ENCODE measurements at places on chromosomes 16 and 17.

- DNase-seq, result no peak
Measured at GRCh38 chr17:67388986-67389385, 11.9 kb downstream of the PITPNC1 start.

- no peak for DNase-seq
Measured at GRCh38 chr17:41520821-41521521, 2.3 kb upstream of the KRT15 start.

DNA sequence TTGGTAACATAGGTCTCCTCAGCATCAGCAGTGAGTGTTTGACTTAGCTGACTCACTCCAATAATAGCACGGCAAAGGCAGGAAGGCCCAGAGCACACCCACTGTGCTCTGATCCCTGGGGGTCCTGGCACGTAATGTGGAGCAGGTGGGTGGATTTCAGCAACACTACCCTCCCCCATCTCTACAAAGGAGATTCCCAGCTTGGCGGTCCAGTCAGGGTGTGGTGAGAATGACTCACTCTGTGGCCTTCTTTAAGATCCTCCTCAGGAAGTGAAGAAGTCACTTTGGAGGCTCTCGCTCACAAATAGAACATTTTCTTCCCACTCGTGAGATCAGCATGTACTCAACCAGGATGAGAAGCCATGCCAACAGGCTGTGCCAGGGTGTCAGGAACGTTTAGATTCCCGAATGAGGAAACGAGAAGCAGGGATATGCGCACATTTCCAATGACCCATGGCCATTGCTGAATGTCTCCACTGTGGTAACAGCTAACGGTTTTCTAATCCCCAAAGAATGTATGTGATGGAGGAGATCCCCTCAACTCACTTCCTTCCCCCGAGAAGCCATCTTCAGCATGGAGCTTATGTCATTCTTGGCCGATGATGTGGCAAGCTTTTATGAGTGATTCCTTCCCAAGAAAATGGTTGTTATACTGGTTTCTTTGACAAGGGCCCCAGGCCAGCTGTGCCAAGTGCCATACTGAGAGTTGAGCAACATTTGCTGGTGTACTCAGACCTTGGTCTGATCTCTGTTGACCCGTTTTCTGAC, 365.2 kb downstream of the C16orf95 start:
- no peak for DNase-seq

GRCh38 chr16:1155353-1156054, 2.6 kb downstream of the CACNA1H start:
- no peak for DNase-seq

DNA sequence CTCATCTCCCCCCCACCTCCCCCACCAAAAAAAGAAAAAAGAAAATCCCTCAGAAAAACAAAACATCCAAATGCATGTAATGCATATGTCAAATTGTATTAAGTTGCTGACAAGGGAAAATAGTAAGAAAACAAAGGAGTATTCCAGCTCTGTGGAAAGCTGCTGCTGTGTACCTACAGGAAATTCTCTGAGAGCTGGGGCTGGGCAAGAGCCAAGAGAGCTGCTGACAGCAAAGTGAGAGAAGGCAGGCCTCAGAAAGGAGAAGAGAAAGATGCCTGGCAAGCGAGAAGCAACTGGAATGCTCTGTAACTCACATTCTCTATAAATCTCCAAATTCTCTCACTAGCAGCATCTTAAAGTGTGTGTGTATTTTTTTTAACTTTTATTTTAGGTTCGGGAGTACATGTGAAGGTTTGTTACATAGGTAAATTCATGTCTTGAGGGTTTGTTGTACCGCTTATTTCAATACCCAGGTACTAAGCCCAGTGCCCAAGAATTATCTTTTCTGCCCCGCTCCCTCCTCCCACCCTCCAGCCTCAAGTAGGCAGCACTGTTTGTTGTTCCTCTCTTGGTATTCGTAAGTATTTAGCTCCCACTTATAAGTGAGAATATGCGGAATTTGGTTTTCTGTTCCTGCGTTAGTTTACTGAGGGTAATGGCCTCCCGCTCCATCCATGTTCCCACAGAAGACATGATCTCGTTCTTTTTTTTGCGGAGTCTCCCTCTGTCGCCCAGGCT, 24.4 kb downstream of the CNTROB start:
- DNase-seq, result no peak

DNA sequence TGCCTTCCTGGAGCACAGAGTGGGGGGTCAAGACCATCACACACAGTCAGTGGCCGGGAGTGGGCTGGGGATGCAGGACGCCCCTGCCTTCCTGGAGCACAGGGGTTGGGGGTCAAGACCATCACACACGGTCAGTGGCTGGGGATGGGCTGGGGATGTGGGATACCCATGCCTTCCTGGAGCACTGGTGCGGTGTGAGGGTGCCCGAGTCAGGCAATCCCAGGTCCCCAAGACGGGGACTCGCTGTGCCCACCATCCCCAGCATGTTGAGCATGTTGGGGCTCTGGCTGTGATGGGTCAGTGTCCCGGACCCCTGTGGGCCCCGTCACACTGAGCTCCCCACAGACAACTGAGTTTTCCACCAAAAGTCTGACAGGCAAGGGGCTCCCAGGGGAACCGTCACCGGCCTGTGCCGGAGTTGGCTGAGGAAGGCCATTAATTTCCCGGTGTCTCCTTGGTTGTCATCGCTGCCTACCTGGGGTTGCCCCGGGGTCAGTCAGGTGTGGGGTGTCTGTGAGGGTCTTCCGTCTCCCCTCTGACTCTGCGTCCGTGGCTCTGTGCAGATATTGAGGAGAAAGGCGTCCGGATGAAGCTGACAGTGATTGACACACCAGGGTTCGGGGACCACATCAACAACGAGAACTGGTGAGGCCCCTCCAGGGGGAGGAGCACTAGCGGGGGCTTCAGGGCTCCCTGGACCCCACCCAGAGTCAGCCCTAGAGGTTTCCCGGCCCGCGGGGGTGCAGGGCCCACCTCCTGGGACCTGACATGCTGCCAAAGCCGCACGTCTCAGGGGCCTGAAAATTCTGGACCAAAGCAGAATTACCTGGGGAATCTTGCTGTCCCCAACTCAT, 347.1 kb downstream of the SEC14L1 start:
- DNase-seq, result no peak

- no peak for DNase-seq
Measured at GRCh38 chr16:48271728-48272127, 24.4 kb upstream of the ABCC11 start.

DNA sequence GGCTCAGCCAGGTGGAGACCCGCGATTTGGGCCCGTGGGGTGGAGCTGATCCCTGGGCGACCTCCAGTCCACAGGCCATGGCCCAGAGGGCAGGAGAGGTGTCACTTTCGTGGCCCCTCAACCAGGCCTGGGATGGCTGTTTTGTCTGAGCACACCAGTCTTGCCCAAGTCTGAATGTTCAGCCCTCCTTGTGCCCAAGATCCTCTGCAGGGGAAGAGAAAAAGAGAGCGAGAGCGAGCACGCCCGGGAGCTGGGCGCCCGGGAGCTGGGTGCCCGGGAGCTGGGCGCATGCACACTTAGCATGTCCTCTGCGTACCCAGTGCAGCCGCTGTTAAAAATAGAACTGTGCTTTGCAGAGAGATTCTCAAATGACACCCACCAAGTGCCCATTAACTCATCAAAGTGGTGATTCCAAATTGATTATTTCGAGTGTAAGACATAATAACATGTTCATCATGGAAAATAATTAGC, 403.3 kb upstream of the TNRC6C start:
- DNase-seq, result no peak

GRCh38 chr16:4263504-4264436, 9.1 kb downstream of the TFAP4 start:
- no peak for DNase-seq

GRCh38 chr17:69523244-69523861, 108.9 kb downstream of the MAP2K6 start:
- no peak for DNase-seq

- no peak for DNase-seq
Measured at GRCh38 chr17:28530250-28530649, 22.2 kb downstream of the UNC119 start.

DNA sequence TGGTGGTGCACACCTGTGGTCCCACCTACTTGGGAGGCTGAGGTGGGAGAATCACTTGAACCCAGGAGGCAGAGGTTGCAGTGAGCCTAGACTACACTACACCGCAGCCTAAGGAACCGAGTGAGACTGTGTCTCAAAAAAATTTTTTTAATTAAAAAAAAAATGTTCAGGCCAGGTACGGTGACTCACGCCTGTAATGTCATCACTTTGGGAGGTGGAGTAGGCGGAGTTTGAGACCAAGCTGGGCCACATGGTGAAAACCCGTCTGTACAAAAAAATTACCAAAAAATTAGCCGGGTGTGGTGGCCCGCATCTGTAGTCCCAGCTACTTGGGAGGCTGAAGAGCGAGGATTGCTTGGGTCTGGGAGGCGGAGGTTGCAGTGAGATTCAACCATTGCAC, 3.6 kb upstream of the FAM222B start:
- DNase-seq, result peak; percentile 43

- peak; percentile 84 for DNase-seq
Measured at GRCh38 chr17:27471321-27472269, 15.3 kb downstream of the KSR1 start.

- DNase-seq, result no peak
Measured at GRCh38 chr17:6439951-6440350, 4.3 kb upstream of the PIMREG start.

DNA sequence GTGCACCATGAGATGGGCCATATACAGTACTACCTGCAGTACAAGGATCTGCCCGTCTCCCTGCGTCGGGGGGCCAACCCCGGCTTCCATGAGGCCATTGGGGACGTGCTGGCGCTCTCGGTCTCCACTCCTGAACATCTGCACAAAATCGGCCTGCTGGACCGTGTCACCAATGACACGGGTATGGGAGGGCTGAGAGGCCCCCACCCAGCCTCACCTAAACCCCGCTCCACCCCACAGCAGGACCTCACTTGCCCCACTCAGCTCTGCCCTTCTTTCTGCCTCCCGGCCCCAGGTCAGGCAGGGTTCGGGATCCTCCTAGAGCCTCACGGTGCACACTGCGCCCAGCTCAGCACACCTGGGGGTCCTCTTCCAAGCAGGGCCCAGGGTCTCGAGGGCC, 5.6 kb downstream of the ACE start:
- no peak for DNase-seq

GRCh38 chr17:48100591-48101011, 677 bp downstream of the CBX1 start:
- DNase-seq, result no peak

- DNase-seq, result no peak
Measured at GRCh38 chr17:1931844-1932579, 93.1 kb downstream of the RTN4RL1 start.

- no peak for DNase-seq
Measured at GRCh38 chr16:24748242-24748641, 18.8 kb downstream of the TNRC6A start.

DNA sequence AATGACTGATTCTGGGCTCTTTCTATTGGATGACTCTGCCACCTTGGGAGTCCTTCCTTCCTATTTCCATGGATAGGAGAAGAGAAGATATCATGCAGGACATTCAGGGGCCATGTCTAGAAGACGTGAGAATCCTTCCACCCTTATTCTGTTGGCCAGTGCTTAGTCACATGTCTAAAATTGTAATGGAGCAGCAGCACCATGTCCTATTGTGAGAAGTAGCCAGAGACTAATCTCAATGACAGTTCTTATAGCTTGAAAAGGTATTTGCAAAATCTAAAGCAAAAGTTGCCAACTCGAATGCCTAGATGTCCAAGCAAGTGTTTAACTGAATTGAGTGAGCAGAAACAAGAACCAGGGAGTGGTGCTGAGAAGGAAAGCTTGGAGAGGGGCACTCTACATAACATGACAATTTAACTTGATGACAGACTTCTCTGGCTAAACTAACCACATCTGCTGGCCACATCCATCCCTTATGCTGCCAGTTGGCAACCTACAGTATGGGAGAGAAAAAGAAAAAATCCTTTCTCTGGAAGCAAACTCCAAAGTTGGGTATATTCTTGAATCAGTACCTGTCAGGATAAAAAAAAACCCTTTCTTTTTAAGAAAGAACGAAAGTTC, 225.7 kb downstream of the CDH13 start:
- no peak for DNase-seq

DNA sequence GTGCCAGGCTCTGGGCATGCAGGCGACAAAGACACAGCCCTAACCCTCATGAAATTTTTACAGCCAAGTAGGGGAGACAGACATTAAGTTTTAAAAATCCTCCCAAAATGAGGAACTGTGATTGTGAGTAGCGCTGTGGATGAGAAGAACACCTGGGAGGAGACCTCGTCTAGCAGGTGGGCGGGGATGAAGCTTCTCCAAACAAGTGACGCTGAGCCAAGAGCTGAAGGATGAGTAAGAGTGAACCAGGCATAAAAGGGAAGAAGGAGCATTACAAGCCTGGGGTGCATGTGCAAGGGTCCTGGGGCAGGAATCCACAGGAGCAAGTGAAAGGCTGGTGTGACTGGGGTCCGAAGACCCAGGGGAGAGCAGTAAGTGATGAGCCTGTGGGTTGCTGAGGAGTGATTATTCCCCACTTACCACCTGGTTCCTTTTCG, 149.4 kb upstream of the HS3ST2 start:
- DNase-seq, result no peak

GRCh38 chr16:12723681-12724080, 80.0 kb downstream of the CPPED1 start:
- no peak for DNase-seq

GRCh38 chr16:74729783-74730683, 29.4 kb upstream of the MLKL start:
- no peak for DNase-seq

DNA sequence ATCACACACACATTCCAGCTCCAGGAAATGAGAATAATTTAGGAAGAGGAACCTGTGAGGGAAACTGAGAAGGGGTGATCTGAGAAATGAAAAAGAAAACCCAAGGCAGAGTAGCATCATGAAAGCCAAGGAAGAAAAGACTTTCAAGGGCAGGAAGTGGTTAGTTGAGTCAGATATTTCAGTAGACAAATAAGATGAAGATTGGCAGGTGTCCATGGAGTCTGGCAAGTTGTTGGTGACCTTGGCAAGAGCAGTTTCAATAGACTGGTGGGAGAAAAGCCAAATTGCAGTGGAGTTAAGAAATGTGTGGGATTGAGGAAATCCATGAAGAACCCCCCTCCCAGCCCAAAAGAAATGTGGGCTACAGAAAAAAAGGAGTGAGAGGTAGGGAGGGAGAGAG, 10.7 kb downstream of the GNAO1 start:
- DNase-seq, result no peak
